Cardiac septum (tissue), 1 donor: ENCODE measurements at places on chromosomes 13 and 19. TPM values are rescaled to one million over a fixed set of nuclear protein-coding genes. Genes with fewer than 3 reads are reported as not detected.
A peak's percentile ranks its signal among the peaks of the same experiment; 100 is the strongest.

GRCh38 chr13:51902776-51903175 lies 41.0 kb downstream of the CCDC70 start:
- DNase-seq = no peak

- no peak for DNase-seq
These were observed 26.0 kb downstream of the IRS2 start for GRCh38 chr13:109760402-109760801.

DNA sequence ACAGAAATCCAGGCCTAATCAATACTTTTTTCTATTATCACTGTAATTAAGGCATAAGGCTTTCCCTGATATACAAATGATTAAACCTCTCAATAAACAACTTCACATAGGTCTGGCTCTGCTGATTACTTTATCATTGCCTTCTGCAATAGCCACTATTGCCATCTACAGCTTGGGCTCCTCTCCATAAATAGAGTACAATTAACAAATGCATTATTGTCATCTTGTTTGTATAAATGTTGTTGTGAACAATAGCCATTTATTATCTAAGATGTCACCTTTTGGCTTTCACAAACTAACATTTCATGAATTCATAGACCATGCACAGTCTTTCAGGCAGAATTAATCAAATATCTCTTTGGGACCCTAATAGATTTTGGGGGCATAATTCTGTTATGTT lies 53.3 kb downstream of the NHLRC3 start:
- no peak for DNase-seq

- DNase-seq = no peak
These were observed 1.1 kb downstream of the HDGFL2 start for GRCh38 chr19:4473011-4473762.

- DNase-seq = no peak
These were observed 192.1 kb upstream of the TSC22D1 start for GRCh38 chr13:44768239-44768638.

- no peak for DNase-seq
These were observed 140.8 kb downstream of the SHISA2 start for GRCh38 chr13:25910991-25911419.

DNA sequence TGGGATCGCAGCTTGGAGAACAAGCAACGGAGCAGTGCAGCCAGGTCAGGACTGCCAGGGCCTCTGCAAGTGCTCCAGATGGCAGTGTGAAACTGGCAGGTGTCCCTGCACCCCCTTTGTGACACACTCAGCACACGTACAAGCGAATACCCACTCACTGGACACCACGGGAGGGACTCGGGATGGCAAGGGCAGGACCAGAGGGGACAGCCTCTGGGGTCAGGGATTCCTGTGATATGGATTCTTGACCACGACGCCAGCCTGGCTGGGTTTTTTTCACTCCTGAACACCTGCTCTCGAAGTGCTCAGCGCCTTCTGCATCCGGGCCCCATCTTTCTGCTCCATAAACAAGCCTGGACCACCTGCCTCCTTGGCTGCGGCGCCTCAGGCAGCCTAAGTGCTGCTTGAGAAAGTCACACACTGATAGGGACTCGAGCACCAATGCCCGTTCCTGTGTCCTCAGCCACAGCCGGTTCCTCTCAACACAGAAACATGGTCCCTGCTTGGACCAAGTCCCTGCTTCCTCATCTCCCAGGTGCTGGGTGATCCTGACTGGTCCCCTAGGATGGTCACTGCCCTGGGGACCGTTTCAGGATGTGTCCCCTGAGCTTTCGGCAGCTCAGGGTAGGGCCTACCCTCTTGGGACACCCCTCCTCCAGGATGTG lies 22.0 kb downstream of the ELAVL1 start:
- no peak for DNase-seq

- no peak for DNase-seq
These were observed 830.2 kb upstream of the SPRY2 start for GRCh38 chr13:81171065-81171647.

GRCh38 chr19:14449321-14449720 lies 16.2 kb downstream of the PKN1 start:
- no peak for DNase-seq

DNA sequence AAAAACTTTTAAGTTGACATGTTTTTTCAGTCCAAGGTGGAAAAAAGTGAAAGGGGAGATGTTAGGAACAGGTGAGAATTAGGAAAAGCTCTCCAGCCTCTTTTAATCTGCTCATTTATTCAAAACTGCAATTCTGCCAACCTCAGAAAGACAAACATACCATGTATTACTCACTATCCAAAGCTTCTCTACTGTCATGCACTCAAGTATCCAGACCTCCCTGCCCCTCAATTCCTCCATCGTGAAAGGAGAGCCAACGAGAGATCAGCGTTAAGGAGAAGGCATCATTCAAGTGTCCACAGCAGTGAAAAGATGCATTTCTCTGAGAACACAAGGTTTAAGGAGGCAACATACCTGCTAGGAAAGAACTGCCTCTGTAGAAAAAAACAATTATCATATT lies 24.5 kb downstream of the DIAPH3 start:
- no peak for DNase-seq

DNA sequence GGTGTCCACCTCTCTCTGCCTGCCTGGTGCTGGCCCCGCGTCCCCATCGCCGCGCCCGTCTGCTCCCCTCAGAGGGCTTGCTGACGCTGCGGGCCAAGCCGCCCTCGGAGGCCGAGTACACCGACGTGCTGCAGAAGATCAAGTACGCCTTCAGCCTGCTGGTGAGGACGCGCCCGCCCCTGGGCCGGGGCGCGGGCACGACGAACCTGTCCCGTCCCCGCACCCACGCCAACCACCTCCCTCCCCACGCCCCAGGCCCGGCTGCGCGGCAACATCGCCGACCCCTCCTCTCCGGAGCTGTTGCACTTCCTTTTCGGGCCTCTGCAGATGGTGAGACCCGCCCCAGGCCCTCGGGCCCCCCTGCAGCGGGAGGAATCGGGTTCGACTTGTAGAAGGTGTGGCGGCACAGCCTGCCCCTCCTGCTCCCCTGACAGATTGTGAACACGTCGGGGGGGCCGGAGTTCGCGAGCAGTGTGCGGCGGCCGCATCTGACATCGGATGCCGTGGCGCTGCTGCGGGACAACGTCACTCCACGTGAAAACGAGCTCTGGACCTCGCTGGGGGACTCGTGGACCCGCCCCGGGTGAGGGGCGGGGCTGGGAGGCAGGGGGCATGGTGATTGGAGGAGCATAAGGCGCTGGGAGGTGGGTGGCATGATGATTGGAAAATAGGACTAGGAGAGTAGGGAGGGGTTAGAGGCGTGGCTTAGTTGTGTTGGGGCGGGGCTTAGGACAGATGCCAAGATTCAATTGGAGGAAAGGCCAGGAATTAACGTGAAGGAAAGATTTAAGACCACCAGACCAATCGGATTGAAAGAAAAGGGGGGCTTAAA lies 6.6 kb downstream of the EPS8L1 start:
- no peak for DNase-seq

- no peak for DNase-seq
These were observed 331.9 kb upstream of the TSHZ3 start for GRCh38 chr19:31681121-31681520.

DNA sequence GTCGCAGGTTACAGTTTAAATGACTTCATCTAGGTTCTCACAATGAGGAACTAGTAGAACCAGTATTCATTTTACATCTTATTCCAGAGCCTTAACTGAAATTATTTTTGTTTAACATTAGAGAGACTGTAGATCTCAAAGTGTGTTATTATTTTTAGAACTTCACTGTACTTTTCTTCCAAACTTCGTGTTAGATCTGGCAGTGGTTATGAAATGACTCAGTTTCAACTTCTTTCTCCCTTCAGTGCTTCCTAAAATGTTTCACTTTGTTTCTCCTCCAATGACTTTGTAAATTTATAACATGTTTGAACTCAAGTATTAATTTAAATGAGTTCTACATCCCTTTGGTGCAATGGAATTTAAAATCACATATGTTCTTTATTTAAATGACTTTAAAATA lies 139.3 kb downstream of the PCDH9 start:
- DNase-seq = no peak

DNA sequence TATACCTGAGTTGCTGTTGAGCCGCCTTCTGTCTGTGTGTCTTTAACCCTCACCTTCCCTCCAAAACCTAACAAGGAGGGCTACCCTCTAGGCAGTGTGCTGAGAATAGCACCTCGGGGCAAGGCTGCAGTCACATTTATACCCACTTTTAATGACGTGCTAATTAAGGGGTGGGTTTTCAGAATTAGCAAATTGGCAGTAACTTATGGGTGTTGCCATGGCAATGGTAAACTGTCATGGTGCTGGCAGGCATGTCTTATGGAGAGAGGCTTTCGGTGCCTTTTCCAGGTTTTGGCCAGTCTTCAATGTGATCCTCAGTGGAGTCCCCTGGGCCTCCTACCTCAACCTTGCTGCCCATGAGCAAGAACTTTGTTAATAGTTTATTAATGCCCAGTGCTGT lies 1.2 kb upstream of the PNMA8A start:
- peak; percentile 36 for DNase-seq

- no peak for DNase-seq
These were observed 802 bp downstream of the BCAM start for GRCh38 chr19:44809577-44810233.

DNA sequence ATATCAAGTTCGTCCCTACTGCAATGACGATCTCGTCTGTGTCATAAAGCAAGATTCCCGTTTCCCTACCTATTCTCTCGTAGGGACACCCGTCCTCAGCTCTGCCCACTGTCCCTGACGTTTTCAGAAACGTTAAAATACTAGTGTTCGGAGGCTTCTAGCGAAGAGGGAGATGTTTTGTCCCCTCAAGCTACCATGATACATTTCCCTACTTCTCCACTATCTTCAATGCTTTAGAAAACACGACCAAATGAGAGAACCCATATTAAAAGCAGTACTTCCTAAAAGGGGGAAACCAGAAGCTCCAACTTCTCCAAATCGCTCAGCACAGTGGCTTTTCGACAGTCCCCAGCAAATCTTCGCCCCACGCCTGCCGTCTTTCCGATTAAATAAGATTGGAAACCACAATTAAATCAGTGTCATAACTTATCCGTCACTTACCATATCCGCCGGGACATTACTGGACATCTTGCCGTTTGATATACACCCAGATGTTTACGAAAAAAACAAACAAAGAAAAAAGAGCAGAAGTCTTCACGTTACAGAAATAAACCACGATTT lies 1.3 kb downstream of the UBL3 start:
- no peak for DNase-seq

DNA sequence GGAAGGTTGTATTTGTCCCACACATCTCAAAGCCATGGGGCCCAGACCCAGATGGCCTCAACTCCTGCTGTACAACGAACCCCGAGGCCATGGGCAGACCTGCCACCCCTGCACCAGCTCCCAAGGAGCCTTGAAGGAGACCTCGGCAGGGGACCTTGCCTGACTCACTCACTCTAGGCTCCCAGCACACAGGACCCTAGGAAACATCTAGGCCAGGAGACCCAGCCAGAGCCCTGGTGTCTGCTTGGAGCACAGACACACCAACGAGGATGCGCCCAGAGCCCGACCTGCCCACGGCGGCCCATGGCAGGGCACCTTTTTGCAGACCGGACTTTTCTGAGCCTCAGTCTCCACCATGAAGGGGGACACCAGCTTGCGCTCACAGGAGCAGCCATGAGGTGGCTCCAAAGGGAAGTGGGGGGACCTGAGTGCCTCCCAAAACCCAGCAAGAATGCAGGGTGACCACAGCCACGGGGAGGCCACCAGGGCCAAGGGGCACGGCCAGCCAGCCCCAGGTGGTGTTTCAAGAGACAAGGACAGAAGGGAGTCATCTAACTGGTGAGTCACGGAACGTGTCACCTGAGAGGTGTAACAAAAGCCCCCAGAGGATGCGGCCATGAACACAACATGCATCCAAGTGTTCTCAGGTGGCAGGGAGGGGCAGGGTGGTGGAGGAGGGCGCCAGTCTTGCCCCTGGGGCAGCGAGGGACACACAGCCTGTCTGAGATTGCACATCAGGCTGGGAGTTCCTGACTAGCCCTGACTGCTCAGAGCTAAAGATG lies 4.9 kb upstream of the CERS1 start:
- DNase-seq = no peak

DNA sequence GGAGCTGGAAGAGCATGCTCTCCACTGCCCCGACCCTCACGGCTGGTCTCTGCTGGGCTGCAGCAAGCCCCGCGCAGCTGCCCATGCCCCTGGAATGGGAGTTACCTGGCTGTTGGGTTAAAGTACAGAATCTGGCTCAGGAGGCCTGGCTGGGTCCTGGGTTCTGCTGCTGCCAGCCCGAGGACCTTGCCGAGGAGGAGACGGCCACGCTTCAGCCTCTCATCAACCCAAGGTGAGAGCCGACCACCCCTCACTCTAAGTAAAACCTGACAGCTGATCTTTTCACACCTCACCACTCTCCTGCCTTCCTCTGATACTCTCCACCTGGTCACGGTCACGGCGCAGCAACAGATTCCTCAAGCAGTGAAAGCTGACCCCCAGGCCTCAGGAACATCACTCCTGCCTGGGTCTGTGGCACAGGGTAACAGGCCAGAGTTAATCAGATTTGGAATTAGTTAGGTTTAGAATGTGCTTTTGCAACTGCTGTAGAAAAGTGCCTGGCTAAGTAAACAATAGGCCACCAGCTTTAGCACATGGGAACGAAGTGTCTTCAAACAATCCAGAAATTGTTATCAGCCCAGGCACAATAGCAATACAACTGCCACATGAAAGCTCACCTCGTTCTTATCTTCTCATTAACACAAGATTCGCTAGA lies 20.5 kb downstream of the RAB20 start:
- no peak for DNase-seq

DNA sequence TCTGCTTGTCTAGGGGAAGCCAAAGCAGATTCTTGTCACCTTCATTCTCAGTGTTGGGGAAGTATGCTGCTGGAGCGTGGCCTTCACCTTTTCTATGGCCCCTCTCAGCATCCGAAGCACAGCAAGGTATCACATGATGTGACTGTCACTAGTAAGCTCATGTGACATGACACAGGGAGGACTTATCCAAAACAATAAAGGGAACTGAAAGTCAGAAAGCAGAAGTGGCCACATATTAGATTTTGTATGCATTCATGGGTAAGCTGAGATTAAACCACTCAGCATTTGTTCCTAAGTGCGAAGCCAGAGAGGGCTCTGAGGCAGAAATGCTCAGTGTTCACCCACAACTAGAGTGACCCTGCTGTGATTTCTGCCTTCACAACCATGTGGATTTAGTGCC lies 72.8 kb upstream of the PCDH8 start:
- no peak for DNase-seq

- no peak for DNase-seq
These were observed 16.4 kb upstream of the KCNN1 start for GRCh38 chr19:17950310-17951156.

The ZNF491 gene
- 1.8 TPM for total RNA-seq

The NXNL1 gene
- total RNA-seq = 0.59 TPM

The SIGLEC8 gene
- not detected for total RNA-seq

The UGGT2 gene
- total RNA-seq = 13.9 TPM

The PGLYRP2 gene
- not detected for total RNA-seq

The TNFSF9 gene
- total RNA-seq = not detected

The CGB2 gene
- not detected for total RNA-seq

The PLPP2 gene
- total RNA-seq = 0.81 TPM

The PRR22 gene
- 1.3 TPM for total RNA-seq

The FAM124A gene
- total RNA-seq = 4.6 TPM

The CRTC1 gene
- total RNA-seq = 8.8 TPM

The CBARP gene
- total RNA-seq = 1.9 TPM

The SLITRK1 gene
- total RNA-seq = 0.05 TPM

The ZNF490 gene
- total RNA-seq = 5.1 TPM

The THSD1 gene
- 6.8 TPM for total RNA-seq
